ENCODE measurements at places on chromosomes 5 and 9. TPM values are rescaled to one million over a fixed set of nuclear protein-coding genes. Genes with fewer than 3 reads are reported as not detected.

MYO10 gene
- 37.1 TPM for total RNA-seq

RGS7BP gene
- total RNA-seq, result 0.72 TPM

LHX3 gene
- total RNA-seq, result not detected

MCTP1 gene
- 1.5 TPM for total RNA-seq

POU5F2 gene
- 3.1 TPM for total RNA-seq

SPEF2 gene
- total RNA-seq, result 5.7 TPM

AIF1L gene
- total RNA-seq, result 0.45 TPM

RNF14 gene
- total RNA-seq, result 80.3 TPM

BAAT gene
- total RNA-seq, result not detected

CYLC2 gene
- total RNA-seq, result not detected

C9orf43 gene
- total RNA-seq, result 0.63 TPM

CARTPT gene
- total RNA-seq, result not detected

LRRC26 gene
- not detected for total RNA-seq

TXNDC8 gene
- not detected for total RNA-seq

SPINK7 gene
- total RNA-seq, result not detected

G3BP1 gene
- 239 TPM for total RNA-seq

ELOVL7 gene
- not detected for total RNA-seq

ZNF483 gene
- total RNA-seq, result 2.6 TPM

REXO4 gene
- total RNA-seq, result 11.7 TPM

CBY3 gene
- total RNA-seq, result not detected

TLX3 gene
- not detected for total RNA-seq

N4BP3 gene
- 0.18 TPM for total RNA-seq

CDKN2A gene
- 21.8 TPM for total RNA-seq

SLC22A5 gene
- 6.5 TPM for total RNA-seq

GABRA1 gene
- not detected for total RNA-seq
